Foreskin fibroblast (primary cell): ENCODE measurements at places on chromosomes 1 and 21.

DNA sequence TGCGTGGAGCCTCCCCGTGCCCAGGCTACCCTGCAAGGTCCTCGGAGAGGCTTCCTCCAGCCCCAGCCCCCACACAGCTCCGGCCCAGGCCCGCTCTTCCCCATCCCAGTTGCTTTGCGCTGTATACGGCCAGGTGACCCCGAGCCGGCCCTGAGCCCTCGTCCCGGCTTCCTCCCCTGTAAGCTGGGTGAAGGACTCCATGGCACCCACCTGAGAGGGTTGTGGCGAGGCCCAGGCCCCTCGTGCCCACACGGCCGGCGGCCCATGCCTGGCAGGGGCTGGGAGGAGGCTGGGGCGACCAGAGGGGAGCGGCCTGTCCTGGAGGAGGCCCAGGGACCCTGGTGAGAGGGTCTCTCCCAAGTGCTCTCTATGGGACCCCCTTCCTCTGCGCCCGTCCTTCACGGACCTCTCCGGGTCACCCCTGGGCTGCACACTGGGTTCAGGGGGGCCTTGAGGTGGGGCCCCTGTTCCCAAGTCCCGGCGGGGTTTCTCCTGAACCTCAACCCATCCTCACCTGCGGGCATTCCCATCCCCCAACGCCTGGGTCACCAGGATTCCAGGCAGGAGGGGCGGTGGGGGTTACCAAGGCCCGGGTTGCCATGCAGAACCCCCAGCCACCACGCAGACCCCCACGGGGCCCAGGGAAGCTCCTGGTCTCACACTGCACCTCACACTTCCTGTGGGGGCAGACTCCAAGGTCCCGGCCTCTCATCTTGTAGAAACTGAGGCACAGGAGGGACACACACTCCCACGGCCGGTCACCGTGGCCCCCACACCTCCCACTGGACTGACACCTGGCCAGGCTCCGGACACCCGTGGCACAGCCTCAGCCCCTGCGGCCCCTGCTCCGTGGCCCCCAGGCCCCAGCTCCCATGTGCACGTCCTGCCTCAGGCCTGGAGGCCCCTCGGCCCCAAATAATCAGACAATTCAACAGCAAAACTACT is 25.2 kb downstream of the COL6A1 start:
- no peak for DNase-seq

GRCh38 chr21:30818837-30819610 is 6.0 kb upstream of the KRTAP8-1 start:
- no peak for DNase-seq

- no peak for DNase-seq
Observed at GRCh38 chr1:218488531-218488930, 143.4 kb downstream of the TGFB2 start.

DNA sequence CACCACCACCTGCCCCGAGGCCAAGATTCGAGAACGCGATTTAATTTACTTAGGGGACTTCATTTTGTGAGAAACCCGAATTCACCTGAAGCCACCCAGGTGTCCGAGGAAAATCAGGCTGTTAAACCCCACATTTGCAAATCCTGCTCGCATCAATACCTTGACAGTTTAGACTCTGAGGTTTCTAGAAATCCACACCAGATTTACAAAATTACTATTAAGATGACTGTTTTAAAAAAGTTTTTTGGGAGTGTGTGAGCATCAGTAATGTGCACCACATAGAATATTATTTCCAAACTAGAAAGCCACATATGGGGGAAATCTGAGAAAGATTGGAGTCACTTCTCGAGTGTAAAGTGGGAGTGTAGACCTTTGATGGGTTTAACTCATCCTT is 685 bp downstream of the RIMKLA start:
- DNase-seq = no peak

- DNase-seq = peak; percentile 85
Observed at GRCh38 chr1:59638231-59638711, 176.5 kb upstream of the HOOK1 start.

DNA sequence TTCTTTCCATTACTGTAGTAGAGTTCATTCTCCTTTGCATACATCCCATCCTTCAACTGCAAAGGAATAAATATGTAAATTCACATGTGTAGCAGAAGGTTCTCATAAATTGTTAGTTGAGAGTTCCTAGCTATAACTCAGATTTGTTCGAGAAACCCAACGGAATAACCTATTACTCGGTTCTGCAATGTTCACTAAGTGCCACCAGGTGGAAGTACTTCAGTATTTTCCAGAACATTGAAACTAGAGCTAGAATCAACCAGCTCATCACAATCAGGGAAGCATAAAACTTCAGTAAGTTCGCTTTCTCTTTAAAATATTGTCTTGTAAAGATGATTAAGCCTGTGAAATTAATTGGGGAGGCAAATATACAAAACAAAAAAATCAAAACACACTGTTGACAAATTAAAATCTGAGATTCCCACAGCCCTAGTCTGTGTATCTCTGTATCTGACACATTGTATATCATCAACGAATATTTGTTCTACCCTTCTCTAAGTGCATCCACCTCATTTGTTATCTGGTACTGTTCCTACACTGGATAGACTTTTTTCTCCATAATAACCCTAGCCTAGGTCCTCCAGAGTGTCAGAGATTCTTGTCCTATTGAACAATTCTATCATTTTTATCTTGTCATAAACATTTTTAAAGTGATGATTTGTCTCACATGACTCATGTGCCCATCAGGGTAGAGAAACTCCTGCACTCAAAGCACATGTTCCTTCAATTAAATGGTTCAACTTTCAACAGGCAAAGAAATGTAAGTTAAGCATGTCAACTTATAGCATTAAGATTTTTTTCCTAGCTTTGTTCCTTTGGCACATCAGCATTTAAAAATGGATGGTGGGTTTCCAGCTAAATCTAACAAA is 31.9 kb downstream of the MROH9 start:
- peak; percentile 40 for DNase-seq

GRCh38 chr1:25541889-25542658 is 1.3 kb upstream of the LDLRAP1 start:
- DNase-seq = no peak

DNA sequence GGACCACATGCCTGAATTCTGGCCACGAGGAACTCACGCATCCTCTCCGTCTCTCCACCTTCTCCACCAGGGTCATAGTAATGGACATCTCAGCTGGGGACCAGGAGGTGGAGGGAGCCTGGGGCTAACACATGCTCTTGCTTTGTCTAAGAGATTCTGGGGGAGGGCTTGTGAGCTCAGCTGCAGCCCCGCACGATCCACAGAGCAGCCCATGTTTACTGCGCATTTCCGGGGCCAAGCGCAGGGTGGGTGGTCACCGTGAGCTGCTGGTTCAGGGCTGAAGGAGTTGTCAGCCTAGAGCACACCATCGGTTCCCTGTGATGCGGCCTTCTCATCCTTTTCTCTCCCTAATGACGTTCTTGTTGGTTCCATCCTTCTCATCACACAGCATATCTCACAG is 7.5 kb upstream of the TFF2 start:
- DNase-seq = no peak

DNA sequence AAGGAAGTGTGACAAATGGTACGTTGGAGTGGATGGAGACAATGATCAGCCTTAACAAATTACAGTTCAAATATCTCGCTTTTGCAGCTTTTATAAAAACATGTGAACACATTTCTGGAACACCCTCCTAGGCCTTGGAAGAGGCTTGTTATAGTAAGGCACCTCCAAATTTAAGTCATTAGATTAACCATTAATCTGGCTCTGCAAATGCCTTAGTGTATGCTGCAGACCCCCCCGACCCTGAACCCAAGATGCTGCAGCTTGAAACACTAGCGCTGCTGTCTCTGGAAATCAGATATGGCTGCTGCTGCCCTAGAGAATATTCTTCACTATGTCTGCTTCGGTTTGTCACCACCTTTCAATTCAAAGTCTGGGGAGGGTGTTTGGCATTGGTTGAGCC is 196.4 kb downstream of the MIS18A start:
- no peak for DNase-seq

GRCh38 chr1:91546876-91547275 is 46.2 kb downstream of the CDC7 start:
- no peak for DNase-seq

- DNase-seq = peak; percentile 10
Observed at GRCh38 chr1:218383051-218383450, 37.9 kb downstream of the TGFB2 start.

DNA sequence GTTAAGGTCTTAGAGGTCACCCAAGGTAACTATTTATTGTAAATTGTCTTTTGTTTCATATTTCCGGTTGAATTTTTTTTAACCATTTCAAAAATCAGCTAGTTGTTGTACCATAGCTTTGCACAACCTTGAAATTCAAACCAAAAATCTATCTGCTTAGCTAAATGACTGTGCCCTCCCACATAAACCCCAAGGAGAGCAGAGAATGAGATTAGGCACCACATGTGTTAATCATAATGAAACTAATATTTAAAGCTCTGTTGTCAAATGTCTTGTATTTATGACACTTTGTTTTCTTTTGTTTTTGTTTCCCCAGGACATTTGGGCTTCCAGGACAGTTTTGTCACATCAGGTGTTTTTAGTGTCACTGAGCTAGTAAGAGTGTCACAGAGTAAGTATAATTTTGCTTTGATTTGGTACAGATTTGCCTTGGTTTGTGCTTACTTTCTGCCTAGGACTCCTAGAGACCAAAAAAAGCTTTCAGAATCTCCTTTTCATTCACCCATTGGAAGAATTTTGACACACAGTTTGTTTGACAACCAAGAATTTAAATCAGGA is 249.9 kb downstream of the NFIA start:
- DNase-seq = no peak

GRCh38 chr21:45856442-45856841 is 125.1 kb upstream of the COL6A1 start:
- no peak for DNase-seq

DNA sequence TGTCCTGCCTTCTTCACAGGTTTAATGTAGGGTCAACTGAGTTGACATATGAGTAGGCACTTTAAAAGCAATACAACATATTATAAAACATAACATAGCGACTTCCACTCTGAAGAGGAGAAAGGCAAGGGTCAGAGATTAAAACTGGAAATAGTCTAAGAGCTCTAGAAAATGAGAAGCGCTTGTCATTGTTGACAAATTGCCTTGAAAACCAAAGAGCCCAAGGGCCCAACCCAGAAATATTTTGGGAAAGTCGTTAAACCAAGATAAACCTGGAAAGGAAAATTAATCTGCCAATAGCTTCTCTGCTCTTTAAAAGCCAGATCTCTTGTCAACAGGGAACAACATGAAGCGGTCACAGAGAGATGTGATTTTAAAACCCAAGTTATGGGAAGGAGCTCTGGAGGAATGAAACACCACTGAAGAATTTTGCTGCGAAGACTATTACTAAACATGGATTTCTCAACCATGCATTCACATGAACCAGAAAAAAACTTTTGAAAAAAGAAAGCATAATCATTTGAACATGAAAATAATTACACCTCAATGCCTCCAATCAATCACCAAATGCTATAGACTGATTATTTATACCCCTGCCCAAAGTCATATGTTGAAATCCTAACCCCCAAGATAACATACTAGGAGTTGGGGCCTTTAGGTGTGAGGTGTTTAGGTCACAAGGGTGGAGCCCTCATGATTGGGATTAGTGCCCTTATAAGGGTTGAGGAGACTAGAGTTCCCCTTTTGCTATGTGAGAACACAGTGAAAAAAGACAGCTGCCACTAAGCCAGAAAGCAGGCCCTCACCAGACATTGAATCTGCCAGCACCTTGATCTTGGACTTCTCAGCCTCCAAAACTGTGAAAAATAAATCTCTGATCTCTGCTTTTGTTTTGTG is 33.0 kb upstream of the MTF1 start:
- peak; percentile 49 for DNase-seq

- DNase-seq = no peak
Observed at GRCh38 chr1:95832370-95832769, 598.4 kb downstream of the RWDD3 start.

GRCh38 chr1:219555031-219555692 is 57.7 kb downstream of the ZC3H11B start:
- DNase-seq = no peak

- DNase-seq = peak; percentile 74
Observed at GRCh38 chr1:22452481-22452957, 868 bp downstream of the ZBTB40 start.

GRCh38 chr1:20227704-20228103 is 41.4 kb upstream of the PLA2G2C start:
- no peak for DNase-seq

DNA sequence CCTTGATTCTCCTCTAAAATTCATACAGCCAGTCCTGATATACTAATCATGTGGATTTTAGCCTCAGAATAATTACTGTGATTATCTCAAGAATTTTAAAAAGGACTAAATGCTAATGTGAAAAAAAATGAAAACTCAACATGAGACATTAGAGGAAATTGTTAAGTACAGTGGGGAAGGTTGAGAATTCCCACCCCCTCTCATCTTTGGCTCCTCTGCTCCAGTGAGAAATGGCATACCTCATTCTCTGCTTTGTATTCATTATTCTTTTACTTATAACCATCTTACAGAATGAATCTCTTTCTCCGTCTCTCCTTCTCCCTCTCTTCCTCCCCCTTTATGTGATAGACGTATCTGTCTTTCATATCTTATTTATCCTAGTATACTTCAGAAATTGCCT is 70.9 kb downstream of the DIRAS3 start:
- no peak for DNase-seq

GRCh38 chr1:206923009-206923960 is 1.5 kb upstream of the FCMR start:
- no peak for DNase-seq

DNA sequence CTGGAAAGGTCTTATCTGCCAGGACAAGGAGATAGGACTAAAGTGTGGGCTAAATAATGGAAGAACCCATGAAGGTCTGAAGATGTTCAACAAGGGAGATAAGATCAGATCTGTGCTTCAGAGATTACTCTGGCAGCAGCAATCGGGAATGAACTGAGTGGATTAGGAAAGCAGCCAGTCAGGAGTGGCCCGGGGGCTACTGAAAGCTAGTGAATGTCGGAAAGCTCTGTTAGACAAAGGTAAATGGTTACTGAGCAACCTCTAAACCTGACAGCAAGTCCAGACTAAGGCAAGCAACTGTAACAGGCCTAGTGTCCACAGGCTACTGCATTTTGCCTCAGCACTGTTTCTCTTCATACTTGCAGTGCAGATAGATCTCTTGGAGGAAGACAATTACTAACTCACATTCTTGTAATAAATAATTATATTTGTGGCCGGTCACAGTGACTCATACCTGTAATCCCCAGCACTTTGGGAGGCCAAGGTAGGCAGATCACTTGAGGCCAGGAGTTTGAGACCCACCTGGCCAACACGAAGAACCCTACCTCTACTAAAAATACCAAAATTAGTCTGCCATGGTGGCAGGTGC is 12.5 kb downstream of the IQGAP3 start:
- DNase-seq = no peak

- no peak for DNase-seq
Observed at GRCh38 chr1:22761821-22762220, 51.2 kb downstream of the EPHB2 start.

- no peak for DNase-seq
Observed at GRCh38 chr1:241677201-241677600, 25.1 kb downstream of the WDR64 start.

- no peak for DNase-seq
Observed at GRCh38 chr1:88980870-88981269, 11.6 kb downstream of the KYAT3 start.
